ENCODE measurements at places on chromosomes 2 and 18.

DNA sequence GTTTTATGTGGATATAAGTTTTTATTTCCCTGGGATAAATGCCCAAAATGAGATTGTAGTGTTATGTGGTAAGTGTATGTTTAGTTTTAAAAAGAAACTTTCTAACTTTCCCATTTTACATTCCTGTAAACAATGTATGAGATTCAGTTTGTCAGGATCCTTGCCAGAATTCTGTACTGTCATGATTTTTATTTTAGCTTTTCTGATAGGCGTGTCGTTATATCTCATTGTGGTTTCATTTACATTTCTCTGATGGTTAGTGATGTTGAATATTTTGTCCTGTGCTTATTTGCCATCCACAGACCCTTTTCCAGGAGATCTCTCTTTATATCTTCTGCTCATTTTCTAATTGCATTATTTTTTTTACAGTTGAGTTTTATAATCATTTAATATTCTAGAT, 245.6 kb upstream of the CDH2 start:
- DNase-seq = no peak

DNA sequence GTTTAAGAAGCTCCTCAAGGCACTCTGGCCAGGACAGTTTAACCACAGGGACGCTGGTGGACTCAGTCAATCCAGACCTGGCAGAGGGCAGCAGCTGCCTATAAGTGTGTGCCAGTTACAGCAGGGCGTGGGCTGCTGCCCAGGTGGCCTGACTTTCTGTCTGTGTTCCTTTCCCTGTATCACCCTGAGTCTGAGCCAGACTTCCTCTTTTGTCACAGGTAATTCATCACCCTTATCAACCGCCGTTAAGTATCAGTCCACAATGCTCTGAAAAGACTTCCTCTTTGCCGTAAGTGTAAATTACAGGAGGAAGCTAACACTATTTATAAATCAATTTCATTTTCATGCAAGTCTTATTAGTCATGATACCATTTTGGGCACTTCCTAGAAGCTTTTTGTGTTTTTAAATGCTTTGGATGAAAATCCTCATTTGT, 7.0 kb downstream of the LPIN1 start:
- DNase-seq = no peak

GRCh38 chr2:29898999-29899398, 22.4 kb downstream of the ALK start:
- no peak for DNase-seq

GRCh38 chr2:40395169-40396073, 56.5 kb downstream of the SLC8A1 start:
- no peak for DNase-seq

GRCh38 chr2:98374958-98375570, 28.8 kb downstream of the CNGA3 start:
- DNase-seq = no peak

DNA sequence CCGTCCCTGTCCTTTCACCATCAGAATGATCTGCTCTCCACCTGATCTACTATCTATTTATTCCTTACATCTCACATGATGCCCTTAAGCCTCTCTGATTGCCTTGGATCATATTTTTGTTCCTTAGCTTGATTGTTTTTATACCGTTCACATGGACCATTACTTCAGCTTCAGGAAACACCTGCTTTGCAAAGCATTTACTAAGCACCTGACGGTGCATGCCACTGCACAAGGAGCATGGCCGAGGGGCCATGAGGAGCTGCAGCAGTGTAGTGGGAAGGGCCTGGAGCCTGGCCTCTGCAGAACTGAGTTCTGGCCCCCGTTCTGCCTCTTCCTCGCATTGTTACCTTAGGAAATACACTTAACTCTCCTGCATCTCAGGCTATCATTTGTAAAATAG, 124.1 kb upstream of the NDUFV2 start:
- DNase-seq = no peak

GRCh38 chr2:85753035-85753524, 711 bp upstream of the ATOH8 start:
- no peak for DNase-seq

- DNase-seq = no peak
These were observed 38.3 kb downstream of the ST3GAL5 start for GRCh38 chr2:85850451-85850850.

- DNase-seq = no peak
These were observed 9.5 kb upstream of the CYS1 start for GRCh38 chr2:10089565-10090190.

GRCh38 chr2:134869946-134870736, 31.7 kb downstream of the ACMSD start:
- DNase-seq = no peak

- no peak for DNase-seq
These were observed 5.5 kb downstream of the RALB start for GRCh38 chr2:120258196-120258595.

GRCh38 chr2:204899983-204900382, 354.7 kb downstream of the PARD3B start:
- DNase-seq = no peak

GRCh38 chr2:28326881-28327505, 65.7 kb upstream of the FOSL2 start:
- no peak for DNase-seq

- DNase-seq = peak; percentile 17
These were observed 71.6 kb downstream of the LNPK start for GRCh38 chr2:175930504-175930903.

DNA sequence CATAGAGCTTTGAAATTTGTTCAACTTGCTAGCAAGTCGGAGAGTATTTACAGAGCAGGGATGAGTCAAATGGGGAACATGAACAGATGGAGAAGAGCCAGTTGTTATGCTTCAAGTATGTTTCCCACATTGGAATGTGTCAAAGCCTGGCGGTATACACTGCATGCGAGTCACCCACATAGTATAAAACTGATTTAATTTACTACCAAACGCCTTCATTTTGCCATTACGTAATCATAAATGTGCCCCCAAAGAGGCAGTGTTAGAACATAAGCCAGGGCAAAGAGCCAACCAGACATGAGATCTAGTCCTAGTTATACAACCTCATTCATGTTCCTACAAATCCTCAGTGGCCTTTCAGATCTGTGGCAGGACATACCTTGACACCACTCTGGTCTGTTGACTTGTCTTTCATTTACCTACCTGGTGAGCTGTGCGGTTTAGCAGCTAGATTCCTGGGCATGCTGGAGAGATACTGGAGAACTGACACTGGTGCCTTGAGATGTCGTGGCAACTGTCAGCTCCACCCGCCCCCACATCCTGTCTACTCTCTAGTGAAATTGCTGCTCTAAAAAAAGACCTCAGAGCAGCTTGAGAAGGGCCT, 21.7 kb upstream of the NRP2 start:
- peak; percentile 83 for DNase-seq

- DNase-seq = no peak
These were observed 761.8 kb downstream of the LRRTM4 start for GRCh38 chr2:76760367-76760704.

- no peak for DNase-seq
These were observed 31.3 kb downstream of the TMEM247 start for GRCh38 chr2:46510598-46511177.

GRCh38 chr2:150946831-150947230, 314.8 kb downstream of the RBM43 start:
- no peak for DNase-seq

- no peak for DNase-seq
These were observed 18.2 kb upstream of the CRIM1 start for GRCh38 chr2:36337354-36337753.

- no peak for DNase-seq
These were observed 446.4 kb downstream of the EPHA4 start for GRCh38 chr2:221125691-221126090.

GRCh38 chr2:240255811-240256703, 115.6 kb upstream of the OTOS start:
- DNase-seq = peak; percentile 14

GRCh38 chr2:233416706-233417105, 62.4 kb downstream of the DGKD start:
- DNase-seq = no peak

GRCh38 chr2:49961346-49961745, 807.0 kb upstream of the FSHR start:
- no peak for DNase-seq

GRCh38 chr2:218274586-218274985, 4.3 kb downstream of the PNKD start:
- no peak for DNase-seq

DNA sequence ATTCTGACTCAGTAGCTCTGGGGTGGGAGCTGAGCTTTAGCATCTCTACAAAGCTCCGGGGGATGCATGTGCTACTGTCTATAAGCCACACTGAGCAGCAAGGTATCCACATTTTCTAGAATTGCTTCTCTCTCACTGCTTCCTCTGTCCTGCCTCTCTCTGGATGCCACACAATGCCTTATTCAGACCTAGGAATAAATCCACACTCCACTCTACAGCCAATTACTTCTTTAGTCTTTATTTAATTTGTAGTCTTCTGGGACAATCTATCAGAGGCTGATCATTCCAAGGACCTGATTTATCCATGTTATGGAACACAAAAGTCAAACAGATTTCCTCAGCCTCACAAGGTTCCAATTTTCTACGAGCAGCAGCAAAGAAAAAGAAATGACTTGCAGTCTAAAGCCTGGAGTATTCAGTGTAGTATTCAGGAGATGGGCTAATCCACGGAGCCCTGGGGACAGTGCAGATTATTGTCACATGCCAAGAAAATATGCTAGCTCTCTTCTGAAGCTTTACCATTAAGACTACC, 4.4 kb downstream of the BCL2 start:
- no peak for DNase-seq

DNA sequence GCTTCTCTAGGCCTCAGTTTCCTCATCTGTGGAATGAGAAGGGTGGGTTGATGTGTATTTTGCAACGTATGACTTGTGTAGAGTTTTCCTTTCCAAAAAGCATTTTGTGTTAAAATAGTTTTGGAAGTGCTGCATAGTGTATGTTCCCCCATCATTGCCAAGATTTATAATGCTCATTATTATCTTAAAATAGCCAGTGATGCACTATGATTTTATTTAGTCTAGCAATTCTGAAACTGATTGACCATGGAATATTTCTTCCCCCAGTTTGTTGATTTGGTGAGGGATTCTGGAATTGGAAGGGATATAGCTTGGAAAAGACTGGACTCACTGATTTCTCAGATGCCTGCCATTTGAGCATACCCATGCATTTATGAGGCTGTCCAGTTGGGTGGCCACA, 130.6 kb downstream of the CCDC85A start:
- no peak for DNase-seq

- no peak for DNase-seq
These were observed 160.7 kb upstream of the ACAA2 start for GRCh38 chr18:49974079-49974478.

DNA sequence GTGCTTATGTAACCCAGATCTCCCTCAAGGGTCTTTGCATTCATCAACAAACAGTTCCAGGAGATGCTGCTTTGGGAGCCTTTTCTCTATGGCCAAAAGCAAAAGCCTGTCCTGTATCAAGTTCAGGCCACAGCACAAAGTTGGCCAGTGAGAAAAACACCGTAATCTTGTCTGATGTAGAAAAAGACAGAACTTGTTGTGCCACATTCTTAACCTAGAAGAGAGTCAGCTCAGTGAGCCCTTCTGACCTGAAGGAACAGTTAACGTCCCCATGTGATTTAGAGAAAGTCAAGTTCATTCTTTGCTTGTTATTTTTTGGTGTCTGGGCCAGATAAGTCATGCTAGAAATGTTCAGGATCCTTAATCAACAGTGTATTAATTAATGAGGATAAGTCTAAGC, 7.8 kb upstream of the CNDP1 start:
- no peak for DNase-seq

- no peak for DNase-seq
These were observed 62.6 kb upstream of the ASAP2 start for GRCh38 chr2:9144046-9144445.
